Mesenteric fat pad (tissue), 1 donor: ENCODE measurements at places on chromosomes 5 and 9. TPM values are rescaled to one million over a fixed set of nuclear protein-coding genes. Genes with fewer than 3 reads are reported as not detected.

GRCh38 chr9:110590816-110591215, 11.3 kb upstream of the SVEP1 start:
- no peak for DNase-seq

- DNase-seq: no peak
Observed at GRCh38 chr9:133163504-133164172, at the start of gene GBGT1. Gene GBGT1 (minus strand): TSS chr9:133163914. CDS start chr9:133162412, 1,502 bp downstream.

DNA sequence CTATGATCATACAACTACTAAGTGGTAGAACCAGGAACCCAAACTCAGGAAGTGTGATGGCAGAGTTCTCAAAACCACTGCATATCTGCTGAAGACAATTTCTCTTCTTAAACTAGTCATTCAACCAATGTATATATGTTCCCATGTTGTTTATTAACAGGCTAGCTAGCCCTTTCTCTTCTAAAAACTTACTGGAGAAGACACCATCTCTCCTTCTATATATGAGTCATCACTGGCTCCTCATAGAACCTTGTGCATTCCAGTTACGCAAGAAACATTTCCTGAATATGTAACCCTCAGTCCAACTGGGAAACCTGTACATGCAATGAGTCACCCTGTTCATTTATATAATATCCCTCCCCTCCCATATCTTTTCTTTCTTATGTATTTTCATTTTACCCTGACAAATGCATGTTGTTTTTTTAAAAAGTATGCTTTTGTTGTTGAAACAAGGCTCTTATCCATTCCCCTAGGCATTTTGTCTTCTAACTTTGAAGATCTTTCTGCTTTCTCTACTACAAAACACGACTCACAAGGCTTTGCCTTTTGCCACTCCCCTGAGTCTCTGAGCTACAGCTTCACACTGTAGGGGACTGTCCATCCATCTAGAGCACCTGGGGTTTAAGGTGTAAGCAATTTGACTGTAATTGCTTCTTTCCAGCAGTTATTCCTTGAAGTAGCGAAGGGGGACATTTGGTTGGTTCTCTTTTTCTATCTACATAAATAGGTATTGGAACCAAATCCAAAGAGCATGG, 119.5 kb downstream of the ANXA1 start:
- DNase-seq: no peak

- no peak for DNase-seq
Observed at GRCh38 chr9:4509590-4509984, 19.3 kb downstream of the SLC1A1 start.

DNA sequence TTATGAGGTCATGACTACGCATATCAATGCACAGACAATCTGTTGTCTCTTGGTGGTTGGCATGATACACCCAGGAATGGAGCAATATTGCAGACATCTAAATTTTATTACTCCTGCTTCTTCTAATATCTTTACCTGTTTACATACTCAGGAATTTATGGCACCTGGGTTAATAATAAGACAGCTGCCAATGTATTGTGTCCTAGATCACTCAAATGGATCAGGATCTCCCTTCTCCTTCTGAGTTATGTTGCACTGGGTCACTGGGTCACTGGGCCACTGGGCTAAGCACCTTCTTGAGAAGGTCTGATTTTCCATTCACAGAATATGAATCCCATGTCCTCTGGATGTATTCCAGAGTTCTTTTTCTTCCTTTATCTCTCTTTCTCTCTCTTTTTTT, 41.8 kb downstream of the CCL28 start:
- no peak for DNase-seq

GRCh38 chr5:146744068-146744745, 134.3 kb downstream of the PPP2R2B start:
- no peak for DNase-seq

- DNase-seq: no peak
Observed at GRCh38 chr5:145090115-145090514, 745.0 kb downstream of the PRELID2 start.

DNA sequence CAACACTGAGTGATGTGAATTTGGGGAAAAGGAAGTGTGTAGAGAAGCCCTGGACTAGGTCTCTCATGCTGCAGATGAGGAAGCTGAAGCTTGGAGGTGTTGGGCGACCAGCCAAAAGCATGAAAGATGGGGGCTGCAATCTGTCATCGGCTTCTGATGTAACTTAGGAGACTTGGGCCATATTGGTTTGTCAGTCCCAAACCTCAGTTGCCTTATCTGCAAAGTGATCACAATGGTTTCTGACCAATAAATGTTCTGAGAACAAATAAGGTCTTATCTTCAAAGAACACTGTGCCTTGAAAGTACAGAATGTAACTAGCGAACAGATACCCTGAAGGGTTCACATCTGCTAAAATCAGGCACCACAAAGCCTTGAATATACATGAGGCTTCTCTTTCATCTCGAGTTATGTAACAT, 198.4 kb upstream of the NR3C1 start:
- DNase-seq: no peak

GRCh38 chr9:97577051-97577450, 56.1 kb downstream of the TSTD2 start:
- peak; percentile 20 for DNase-seq

- DNase-seq: no peak
Observed at GRCh38 chr5:71829206-71829605, 110.1 kb downstream of the CARTPT start.

- no peak for DNase-seq
Observed at GRCh38 chr5:150750469-150750868, 8.3 kb downstream of the DCTN4 start.

GRCh38 chr5:98258939-98259338, 514.5 kb upstream of the RGMB start:
- no peak for DNase-seq

- no peak for DNase-seq
Observed at GRCh38 chr5:78300464-78301045, 6.1 kb upstream of the AP3B1 start.

The FGF10 gene
- total RNA-seq: 24.0 TPM

The PDE6A gene
- total RNA-seq: not detected

The ANKRD34B gene
- total RNA-seq: 0.10 TPM

The PFN3 gene
- total RNA-seq: not detected
